Natural killer cell treated with Interleukin-12 subunit alpha and Interleukin-12 subunit beta and Interleukin-15 and Interleukin-18, amount 100 ng/mL, for 72 hours (primary cell): ENCODE measurements at places on chromosomes 7 and 10. TPM values are rescaled to one million over a fixed set of nuclear protein-coding genes. Genes with fewer than 3 reads are reported as not detected.

DNA sequence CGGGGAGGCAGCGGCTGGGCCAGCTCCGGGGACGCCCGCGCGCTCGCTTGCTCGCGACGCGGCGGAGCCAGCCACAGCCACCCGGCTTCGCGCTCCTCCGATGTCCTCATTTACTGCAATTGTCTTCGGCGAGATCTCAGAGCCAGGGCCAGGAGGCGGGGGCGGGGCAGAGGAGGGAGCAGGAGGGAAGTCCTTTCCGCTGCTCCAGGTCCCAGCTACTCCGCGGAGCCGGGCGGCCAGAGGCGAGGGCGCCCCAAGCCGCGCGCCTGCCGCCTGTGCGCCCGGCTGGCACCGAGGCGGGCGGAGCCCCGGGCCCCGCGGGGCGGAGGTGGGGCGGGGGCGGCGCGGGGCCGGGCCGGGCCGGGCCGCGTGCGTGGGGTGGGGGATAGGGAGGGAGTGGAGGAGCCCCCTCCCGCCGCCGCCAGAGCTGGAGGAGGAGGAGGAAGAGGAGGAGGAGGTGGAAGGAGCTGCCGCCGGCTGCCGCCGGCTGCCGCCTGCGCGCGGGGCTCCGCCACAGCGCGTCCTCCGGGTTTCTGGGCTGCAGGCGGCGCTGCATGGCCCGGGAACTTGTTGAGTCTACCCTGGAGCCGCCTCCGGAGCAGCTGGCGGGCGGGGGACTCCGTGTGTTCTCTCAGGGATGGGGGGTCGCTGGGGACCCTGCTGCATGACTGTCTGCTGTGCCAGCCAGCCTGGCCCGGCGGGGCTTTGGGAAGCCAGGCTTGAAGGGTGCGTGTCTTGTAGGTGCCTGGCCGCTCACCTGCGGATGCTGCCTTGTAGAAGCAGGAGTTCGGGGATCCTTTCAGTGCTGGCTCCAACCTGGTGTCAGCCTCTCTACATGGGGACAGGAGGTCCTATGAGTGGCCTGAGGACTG is at the start of gene INSYN2A:
Gene INSYN2A, minus strand, starts transcription at position 310 of the 872 bp plus-strand sequence. CDS start 20,196 bp downstream, outside the sequence.
- no peaks in the 10 kb centered on the region for H3K36me3 ChIP-seq
- no peak within 1 kb of the TSS for H3K27ac ChIP-seq
- H3K4me1 ChIP-seq: no peaks in the 10 kb centered on the region
- no peak within 1 kb of the TSS for H3K4me3 ChIP-seq
- H3K27me3 ChIP-seq: peaks cover 39% of the 10 kb centered on the region

GRCh38 chr7:37732253-37732652 is 48.7 kb downstream of the GPR141 start:
- no peak overlapping the region for H3K4me3 ChIP-seq
- H3K36me3 ChIP-seq: no peaks in the 10 kb centered on the region
- peak overlapping the region; percentile 36 for H3K27ac ChIP-seq

GRCh38 chr10:76297358-76297757 is 865.9 kb downstream of the LRMDA start:
- peaks cover 4% of the 10 kb centered on the region for H3K27me3 ChIP-seq
- no peak overlapping the region for H3K4me3 ChIP-seq
- DNase-seq: no peak

- H3K4me1 ChIP-seq: no peaks in the 10 kb centered on the region
- H3K4me3 ChIP-seq: no peak overlapping the region
- H3K27ac ChIP-seq: no peak overlapping the region
- H3K36me3 ChIP-seq: no peaks in the 10 kb centered on the region
- peak; percentile 59 for DNase-seq
Measured at GRCh38 chr10:124289851-124290795, 128.6 kb downstream of the OAT start.

DNA sequence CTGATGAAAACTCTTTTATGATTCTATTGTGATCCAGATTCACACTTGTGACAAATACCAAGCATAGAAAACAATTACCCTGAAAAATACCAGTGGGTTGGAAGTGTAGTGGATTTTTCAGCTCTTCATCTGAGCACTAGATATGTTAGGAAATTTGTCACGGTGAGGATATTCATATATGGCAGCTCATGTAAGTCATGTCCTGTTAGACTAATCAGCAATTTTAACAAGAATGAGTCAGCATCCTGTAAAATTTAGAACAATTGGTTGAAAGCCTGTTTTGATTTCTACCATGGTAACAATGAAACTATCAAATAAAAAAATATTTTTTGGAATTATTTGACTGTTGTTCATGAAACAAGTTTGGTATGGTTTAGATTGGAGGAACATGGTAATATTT is 334.3 kb downstream of the CACNA2D1 start:
- no peak for DNase-seq
- H3K27ac ChIP-seq: no peak overlapping the region
- H3K36me3 ChIP-seq: no peaks in the 10 kb centered on the region
- no peaks in the 10 kb centered on the region for H3K4me1 ChIP-seq
- no peak overlapping the region for H3K4me3 ChIP-seq

GRCh38 chr10:106931159-106931852 is 233.2 kb downstream of the SORCS1 start:
- no peaks in the 10 kb centered on the region for H3K4me1 ChIP-seq
- H3K27me3 ChIP-seq: peaks cover 2% of the 10 kb centered on the region
- DNase-seq: no peak
- H3K4me3 ChIP-seq: no peak overlapping the region
- H3K36me3 ChIP-seq: no peaks in the 10 kb centered on the region

DNA sequence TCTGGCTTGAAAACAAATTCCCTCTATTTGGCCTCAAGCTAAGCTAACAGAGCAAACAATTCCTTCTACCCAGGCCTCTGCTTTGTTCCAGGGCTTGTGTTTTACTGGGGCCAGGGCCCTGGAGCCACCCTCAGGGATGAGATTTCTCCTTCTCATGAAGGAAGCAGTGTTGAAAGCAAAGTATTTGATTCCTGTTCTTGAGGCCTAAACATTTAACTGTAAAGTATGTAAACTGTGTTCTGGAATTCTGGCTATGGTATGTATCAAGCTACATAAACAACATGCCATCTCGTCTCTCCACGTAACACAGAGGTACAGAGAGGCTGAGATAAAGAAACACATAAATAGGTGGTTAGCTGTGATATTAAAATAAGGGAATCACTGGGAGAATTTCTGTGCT is 81.8 kb downstream of the HERPUD2 start:
- no peak overlapping the region for H3K27ac ChIP-seq
- H3K27me3 ChIP-seq: no peaks in the 10 kb centered on the region
- no peak for DNase-seq
- H3K4me3 ChIP-seq: no peak overlapping the region
- H3K4me1 ChIP-seq: no peaks in the 10 kb centered on the region

DNA sequence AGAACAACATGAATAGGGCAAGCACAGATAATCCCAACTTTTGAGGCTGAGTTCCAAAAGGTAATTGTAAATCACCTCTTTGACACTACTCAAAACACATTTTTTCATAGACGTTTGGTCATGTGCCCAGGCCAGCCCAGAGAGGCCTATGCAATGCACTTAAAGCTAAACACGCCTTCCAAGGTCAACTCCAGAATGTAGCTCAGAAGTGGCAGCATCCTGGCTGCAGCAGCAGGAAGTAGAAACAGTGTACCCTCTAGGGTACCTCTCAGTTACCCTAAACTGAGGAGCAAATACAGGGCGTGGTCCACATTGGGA is 58.7 kb downstream of the OSBPL3 start:
- H3K4me1 ChIP-seq: peaks cover 90% of the 10 kb centered on the region
- no peak for DNase-seq
- H3K27ac ChIP-seq: peak overlapping the region; percentile 81
- peak overlapping the region; percentile 62 for H3K4me3 ChIP-seq
- H3K27me3 ChIP-seq: no peaks in the 10 kb centered on the region

GRCh38 chr10:132559538-132559937 is 22.0 kb downstream of the INPP5A start:
- DNase-seq: no peak
- H3K4me1 ChIP-seq: peaks cover 32% of the 10 kb centered on the region
- H3K4me3 ChIP-seq: no peak overlapping the region
- H3K27me3 ChIP-seq: no peaks in the 10 kb centered on the region
- no peaks in the 10 kb centered on the region for H3K36me3 ChIP-seq

DNA sequence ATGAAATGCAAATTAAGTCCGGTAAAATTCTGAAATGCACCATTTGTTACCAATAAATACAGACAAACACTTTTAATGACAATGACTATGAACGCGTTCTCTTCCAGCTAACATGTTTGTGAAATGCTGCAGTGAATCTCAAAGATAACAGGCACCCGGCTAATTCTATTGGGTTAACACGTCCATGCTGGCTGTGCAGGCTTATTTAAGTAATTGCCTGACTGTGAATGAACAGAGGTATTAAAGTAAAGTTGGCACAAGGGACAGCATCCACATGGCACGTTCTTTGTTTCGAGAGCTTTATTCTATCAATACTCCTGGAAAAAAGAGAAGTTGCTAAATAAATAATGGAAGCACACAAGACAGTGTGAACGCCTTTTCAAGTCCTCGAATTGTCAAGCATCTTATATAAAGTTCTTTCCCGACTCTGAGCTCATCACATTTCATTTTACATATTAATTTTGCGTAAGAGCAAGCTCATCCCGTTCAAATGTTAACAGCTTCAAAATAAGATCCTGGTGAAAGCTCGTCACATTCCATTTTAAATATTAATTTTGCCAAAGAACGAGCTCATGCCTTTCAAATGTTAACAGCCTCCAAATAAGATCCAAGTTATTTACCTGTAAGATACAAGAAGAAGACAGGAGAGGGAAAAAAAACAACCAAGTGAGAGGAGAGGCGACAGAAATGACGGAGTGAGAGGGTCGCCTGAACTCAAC is 111.3 kb upstream of the RHEB start:
- H3K36me3 ChIP-seq: peaks cover 5% of the 10 kb centered on the region
- peak overlapping the region; percentile 85 for H3K4me3 ChIP-seq
- peak overlapping the region; percentile 78 for H3K27ac ChIP-seq
- H3K4me1 ChIP-seq: peaks cover 26% of the 10 kb centered on the region
- H3K27me3 ChIP-seq: no peaks in the 10 kb centered on the region

GRCh38 chr7:81140252-81140651 is 221.4 kb upstream of the SEMA3C start:
- H3K36me3 ChIP-seq: peaks cover 6% of the 10 kb centered on the region
- no peak overlapping the region for H3K4me3 ChIP-seq
- no peak overlapping the region for H3K27ac ChIP-seq

GRCh38 chr10:5165738-5166137 is 19.2 kb downstream of the AKR1C8 start:
- H3K27me3 ChIP-seq: no peaks in the 10 kb centered on the region
- H3K36me3 ChIP-seq: peaks cover 54% of the 10 kb centered on the region
- no peak for DNase-seq
- no peak overlapping the region for H3K27ac ChIP-seq

DNA sequence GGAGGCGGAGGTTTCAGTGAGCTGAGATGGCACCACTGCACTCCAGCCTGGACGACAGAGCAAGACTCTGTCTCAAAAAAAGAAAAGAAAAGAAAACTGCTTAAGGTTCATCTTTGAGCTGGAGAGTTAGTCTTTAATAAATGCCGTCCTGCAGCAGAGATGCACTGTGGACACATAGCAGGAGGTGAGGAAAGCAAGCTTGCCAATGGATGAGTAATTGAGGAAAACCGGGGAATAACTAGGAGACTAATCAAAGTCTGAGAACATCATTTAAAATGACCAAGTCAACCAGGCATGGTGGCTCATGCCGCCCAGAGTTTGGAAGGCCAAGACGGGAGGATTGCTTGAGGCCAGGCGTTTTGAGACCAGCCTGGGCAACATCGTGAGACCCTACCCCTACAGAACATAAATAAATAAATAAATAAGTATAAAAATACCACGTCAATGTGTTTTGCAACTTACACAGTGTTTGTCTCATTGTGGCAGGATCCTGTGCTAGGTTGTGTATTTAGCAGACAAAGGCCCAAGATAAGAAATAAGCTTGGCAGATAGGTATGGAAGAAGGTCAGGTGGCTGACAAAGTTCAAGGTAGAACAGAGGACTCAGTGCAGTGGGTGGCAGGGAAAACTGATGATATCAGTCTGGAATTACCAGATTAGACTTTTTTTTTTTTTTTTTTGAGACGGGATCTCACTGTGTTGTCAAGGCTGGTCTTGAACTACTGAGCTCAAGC is 115.7 kb upstream of the KMT2C start:
- H3K4me3 ChIP-seq: no peak overlapping the region
- no peaks in the 10 kb centered on the region for H3K36me3 ChIP-seq
- DNase-seq: no peak
- no peaks in the 10 kb centered on the region for H3K4me1 ChIP-seq
- H3K27me3 ChIP-seq: no peaks in the 10 kb centered on the region

DNA sequence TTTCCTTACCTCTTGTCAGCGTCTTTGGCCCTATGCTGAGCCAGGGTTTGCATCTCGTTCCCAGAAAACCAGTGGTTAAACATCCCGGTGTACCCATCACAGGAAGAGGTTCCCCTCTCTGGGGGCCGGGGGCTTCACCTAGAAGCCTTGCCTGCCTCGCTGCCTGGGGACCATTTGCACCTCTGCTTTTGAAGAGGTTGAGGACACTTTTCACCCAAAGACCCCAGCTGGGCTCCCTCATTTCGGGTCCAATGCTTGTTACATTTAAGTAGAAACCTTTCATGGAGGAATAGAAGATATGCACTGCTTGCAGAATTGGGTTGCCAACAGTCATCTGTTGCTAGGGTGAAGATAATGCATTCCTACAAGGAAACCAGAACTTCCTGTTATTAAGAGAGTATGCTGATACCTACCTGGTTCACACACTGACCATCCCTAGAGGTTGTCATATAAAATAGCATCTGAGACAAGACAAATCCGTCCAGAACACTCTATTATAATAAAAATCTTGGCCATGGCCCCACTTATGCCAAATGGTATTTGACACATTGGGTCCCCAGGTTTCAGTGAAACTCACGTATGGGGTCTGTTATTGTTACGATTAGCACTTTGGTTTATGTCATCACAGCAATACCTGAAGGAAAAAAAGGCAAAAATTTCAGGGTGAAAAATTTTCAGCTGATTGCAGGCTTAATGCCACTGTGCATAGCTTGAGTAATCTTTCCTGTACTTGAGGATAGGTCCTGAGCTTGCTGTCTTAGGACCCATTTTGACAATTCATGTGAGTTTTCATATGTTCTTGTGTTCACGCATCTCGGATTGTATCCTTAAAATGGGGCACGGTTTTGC is 917 bp downstream of the ZNF365 start:
- DNase-seq: no peak
- H3K36me3 ChIP-seq: no peaks in the 10 kb centered on the region
- peak overlapping the region; percentile 88 for H3K4me3 ChIP-seq
- peaks cover 16% of the 10 kb centered on the region for H3K4me1 ChIP-seq
- no peak overlapping the region for H3K27ac ChIP-seq
- peaks cover 3% of the 10 kb centered on the region for H3K27me3 ChIP-seq

The OR9A2 gene
- not detected for total RNA-seq

The OR2A1 gene
- total RNA-seq: not detected

The SLC13A1 gene
- not detected for total RNA-seq

The REEP3 gene
- total RNA-seq: 12.7 TPM

The ATP6V1F gene
- 145 TPM for total RNA-seq

The ZNF425 gene
- total RNA-seq: 0.39 TPM
